SJCRH30 (cell line): ENCODE measurements at places on chromosomes 11 and 22.

DNA sequence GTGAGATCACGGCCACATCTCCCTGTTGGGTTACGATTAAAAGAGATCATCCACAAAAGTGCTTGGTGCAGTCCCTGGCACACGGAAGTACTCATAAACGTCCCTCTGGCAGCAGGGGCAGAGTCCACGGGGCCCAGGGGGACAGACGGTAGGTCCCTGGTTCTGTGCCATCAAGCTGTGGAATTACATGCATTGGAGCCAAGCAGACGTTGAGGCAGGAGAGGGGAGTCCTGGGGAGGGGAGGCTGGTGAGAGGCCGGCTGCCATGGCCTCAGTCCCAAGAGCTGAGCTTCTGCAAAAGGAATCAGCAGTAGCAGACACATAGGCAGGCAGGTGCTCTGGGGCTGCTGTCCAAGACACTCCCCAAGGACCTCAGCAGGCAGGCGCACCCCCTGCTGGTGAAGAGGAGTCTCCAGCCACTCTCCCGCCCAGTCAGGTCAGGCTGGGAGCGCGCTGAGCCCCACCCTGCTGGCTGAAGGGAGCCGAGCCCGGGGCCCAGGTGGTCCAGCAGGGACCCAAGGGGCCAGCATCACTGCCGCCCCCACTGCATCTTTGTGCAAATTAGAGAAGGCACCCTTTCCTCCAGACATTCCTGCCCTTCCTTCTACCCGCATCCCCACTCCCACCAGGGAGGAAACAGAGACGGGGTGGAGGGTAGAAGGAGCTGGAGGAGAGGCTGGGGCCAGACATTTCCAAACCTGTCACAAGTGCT, 7.6 kb upstream of the KCTD17 start:
- H3K27me3 ChIP-seq, result no peaks in the 10 kb centered on the region
- H3K4me1 ChIP-seq, result no peaks in the 10 kb centered on the region
- H3K27ac ChIP-seq, result no peak overlapping the region

- no peak for DNase-seq
- no peaks in the 10 kb centered on the region for H3K27me3 ChIP-seq
- no peaks in the 10 kb centered on the region for H3K4me1 ChIP-seq
- no peak overlapping the region for H3K27ac ChIP-seq
Measured at GRCh38 chr22:43171607-43172006, 15.3 kb downstream of the TTLL12 start.

DNA sequence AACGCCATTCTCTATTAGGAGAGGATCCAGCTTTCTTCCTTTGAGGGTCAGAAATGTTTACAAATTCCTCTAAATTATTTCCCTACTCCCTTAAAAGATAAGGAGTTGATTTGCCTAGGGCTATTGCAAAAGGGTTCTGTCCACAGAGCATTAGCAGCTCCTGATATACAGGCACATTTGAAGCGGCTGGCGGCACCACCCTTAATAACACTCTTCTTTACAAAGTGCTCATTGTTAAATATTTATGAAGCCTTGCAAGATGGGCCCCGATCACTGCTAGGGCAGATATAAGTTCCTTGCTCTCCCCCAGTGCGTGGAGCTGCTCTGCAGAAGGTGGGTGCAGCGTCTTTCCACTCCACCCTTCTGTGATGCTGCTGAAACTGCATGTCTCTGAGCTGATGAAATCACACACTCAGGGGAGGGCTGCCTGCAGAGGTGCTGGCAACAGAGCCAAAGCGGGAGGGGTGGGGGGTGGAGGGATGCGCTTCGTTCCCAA, 116.7 kb upstream of the NTM start:
- no peaks in the 10 kb centered on the region for H3K36me3 ChIP-seq
- H3K27ac ChIP-seq, result no peak overlapping the region
- no peak for DNase-seq
- no peak overlapping the region for H3K4me3 ChIP-seq

DNA sequence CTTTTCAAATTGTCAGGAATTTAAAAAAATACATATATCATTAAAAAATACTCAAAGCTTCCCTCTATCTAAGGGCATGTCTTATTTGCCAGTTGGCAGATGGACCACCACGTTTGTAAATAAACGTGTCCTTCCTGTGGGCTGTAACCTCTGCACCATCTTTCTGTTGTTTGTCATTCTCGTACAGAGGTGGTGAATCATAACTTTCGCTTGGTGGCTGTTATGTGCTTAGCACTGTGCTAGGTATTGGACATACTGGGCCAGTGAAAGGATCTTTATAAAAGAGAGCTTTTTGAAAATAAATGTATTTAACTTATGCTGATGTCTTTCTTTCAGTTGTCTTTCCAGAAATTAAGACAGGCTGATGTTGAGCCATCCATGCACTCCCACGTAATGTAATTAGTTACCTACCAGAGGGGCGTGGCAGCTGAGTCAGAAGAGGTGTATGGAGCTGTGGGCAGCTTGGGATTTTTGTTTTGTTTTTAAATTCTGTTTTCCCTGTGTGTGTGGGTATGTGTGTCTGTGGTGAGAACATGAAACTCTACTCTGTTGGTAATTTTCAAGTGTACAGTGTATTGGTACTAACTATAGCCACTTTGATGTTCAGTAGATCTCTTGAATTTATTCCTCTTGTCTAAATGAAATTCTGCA, 62.7 kb downstream of the TECTA start:
- H3K4me1 ChIP-seq, result no peaks in the 10 kb centered on the region
- no peaks in the 10 kb centered on the region for H3K36me3 ChIP-seq
- no peak for DNase-seq
- H3K27me3 ChIP-seq, result no peaks in the 10 kb centered on the region
- no peak overlapping the region for H3K27ac ChIP-seq

- no peak overlapping the region for H3K27ac ChIP-seq
- H3K36me3 ChIP-seq, result no peaks in the 10 kb centered on the region
- H3K27me3 ChIP-seq, result no peaks in the 10 kb centered on the region
- no peak for DNase-seq
- no peaks in the 10 kb centered on the region for H3K4me1 ChIP-seq
Measured at GRCh38 chr11:104338186-104338585, 174.2 kb upstream of the PDGFD start.

- no peak overlapping the region for H3K4me3 ChIP-seq
- DNase-seq, result peak; percentile 57
- no peaks in the 10 kb centered on the region for H3K36me3 ChIP-seq
- H3K27ac ChIP-seq, result no peak overlapping the region
- H3K4me1 ChIP-seq, result no peaks in the 10 kb centered on the region
- 0 out of 2 replicates have a peak, but pooled peaks cover 2% of the 10 kb centered on the region for H3K27me3 ChIP-seq
Measured at GRCh38 chr11:32172848-32173834, 82.3 kb downstream of the RCN1 start.

GRCh38 chr11:28849053-28849452, 740.9 kb downstream of the METTL15 start:
- no peak for DNase-seq
- H3K4me3 ChIP-seq, result no peak overlapping the region
- H3K36me3 ChIP-seq, result no peaks in the 10 kb centered on the region
- no peak overlapping the region for H3K27ac ChIP-seq
- H3K4me1 ChIP-seq, result no peaks in the 10 kb centered on the region
- H3K27me3 ChIP-seq, result no peaks in the 10 kb centered on the region

- peaks cover 12% of the 10 kb centered on the region; the same call in 1 of the 2 replicates for H3K27me3 ChIP-seq
- H3K4me3 ChIP-seq, result no peak overlapping the region
- H3K36me3 ChIP-seq, result no peaks in the 10 kb centered on the region
- peak; percentile 76 for DNase-seq
Measured at GRCh38 chr22:36659762-36660509, 43.6 kb downstream of the CACNG2 start.

DNA sequence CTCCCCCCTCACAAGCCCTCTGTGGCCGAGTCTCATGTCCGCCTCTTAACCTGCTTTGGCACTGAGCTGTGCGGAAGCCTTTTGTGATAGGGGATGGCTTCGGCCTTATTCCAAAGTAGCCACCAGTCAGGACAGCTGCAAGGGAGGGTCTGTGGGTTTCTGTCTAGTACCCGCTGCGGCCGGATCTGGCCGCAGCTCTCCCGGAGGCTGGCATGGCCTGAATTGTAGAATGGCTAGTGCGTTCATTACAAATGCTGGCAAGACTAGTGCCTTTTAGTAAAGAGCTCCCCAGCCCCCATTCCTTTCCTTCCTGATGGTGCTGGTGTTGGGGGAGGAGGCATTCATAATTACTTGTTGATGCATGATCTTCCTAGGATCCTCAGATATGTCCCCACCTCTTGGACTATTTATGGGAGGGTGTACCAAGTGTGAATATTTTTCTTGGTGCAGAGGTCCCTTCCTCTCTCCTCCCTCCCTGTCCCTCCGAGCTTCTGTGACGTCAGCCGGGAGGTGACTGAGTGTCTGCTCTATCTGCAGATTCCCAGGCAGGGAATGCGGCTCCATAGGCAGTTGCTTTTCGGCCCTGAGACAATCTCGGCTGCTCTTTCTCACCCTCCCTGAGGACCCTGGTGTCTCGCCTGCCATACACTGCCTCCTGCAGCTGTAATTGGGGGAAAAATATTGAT, 108.7 kb upstream of the E2F8 start:
- H3K27me3 ChIP-seq, result no peaks in the 10 kb centered on the region
- DNase-seq, result peak; percentile 94
- H3K4me3 ChIP-seq, result peak overlapping the region; percentile 80
- H3K27ac ChIP-seq, result peak overlapping the region; percentile 100
- H3K36me3 ChIP-seq, result no peaks in the 10 kb centered on the region
